ENCODE measurements at places on chromosomes 11 and 22. TPM values are rescaled to one million over a fixed set of nuclear protein-coding genes. Genes with fewer than 3 reads are reported as not detected.

The MAJIN gene
- total RNA-seq, result not detected

The PHF21B gene
- 1.1 TPM for total RNA-seq

The ANGPTL5 gene
- total RNA-seq, result 0.05 TPM

The CCDC15 gene
- 0.57 TPM for total RNA-seq

The SLC35F2 gene
- 38.6 TPM for total RNA-seq

The POU2AF2 gene
- not detected for total RNA-seq

The TREH gene
- total RNA-seq, result not detected

The SIDT2 gene
- 5.1 TPM for total RNA-seq

The ANKK1 gene
- total RNA-seq, result not detected

The HORMAD2 gene
- not detected for total RNA-seq

The SLCO2B1 gene
- 4.2 TPM for total RNA-seq

The MYRF gene
- 23.1 TPM for total RNA-seq

The OR9Q2 gene
- total RNA-seq, result not detected

The KRTAP5-8 gene
- not detected for total RNA-seq

The IGSF9B gene
- 1.7 TPM for total RNA-seq

The BTG4 gene
- total RNA-seq, result 0.18 TPM
